ENCODE measurements at places on chromosomes 16 and 17. TPM values are rescaled to one million over a fixed set of nuclear protein-coding genes. Genes with fewer than 3 reads are reported as not detected.

DNA sequence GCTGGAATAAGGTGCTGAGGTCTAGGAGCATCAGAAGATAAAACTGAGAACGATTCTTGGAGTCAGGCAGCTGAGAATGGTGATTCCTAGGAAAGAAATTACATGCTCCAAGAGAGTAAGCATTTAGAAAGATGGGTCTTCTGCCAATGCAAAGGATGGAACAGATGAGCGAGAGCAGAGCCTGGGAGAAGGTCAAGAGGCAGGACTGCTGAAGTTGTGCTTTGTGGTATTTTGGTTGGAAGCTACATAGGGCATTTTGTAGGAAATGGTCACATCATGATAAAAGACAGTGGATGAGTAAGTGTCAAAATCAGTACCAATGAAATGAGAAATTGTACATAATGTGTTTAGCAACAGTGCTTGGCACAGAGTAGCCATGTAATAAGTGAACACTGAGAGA is 1.4 kb upstream of the CRYM start:
- no peak for DNase-seq

- no peak for DNase-seq
Observed at GRCh38 chr16:19415461-19415860, 2.2 kb upstream of the TMC5 start.

DNA sequence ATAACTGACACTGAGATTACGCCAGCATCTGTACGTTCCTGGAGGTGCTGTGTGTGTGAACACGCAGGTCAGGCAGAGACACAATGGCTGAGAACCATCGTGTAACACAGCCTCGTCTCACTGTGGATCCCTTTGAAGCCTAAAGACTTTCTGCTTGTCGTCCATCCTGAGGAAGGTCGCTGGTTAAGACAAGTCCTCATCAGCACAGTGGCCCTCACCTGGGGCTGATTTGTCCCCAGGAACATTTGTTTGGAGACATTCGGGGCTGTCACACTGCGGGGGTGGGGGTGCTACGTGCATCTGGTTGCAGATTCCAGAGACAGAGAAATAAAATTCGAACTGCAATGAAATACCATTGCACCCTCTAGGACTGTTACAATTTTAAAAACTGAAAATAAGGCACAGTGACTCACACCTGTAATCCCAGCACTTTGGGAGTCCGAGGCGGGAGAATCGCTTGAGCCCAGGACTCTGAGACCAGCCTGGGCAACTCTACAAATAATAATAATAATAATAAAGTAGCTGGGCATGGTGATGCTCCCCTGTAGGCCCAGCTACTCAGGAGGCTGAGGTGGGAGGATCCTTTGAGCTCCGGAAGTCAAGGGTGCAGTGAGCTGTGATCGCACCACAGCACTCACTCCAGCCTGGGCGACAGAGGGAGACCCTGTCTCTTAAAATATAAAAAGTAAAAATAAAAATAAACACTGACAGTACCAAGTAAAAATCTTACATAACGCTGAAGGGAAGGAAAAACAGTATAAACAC is 112.0 kb upstream of the METRNL start:
- DNase-seq, result no peak

GRCh38 chr16:48818257-48818656 is 208.3 kb upstream of the N4BP1 start:
- no peak for DNase-seq

DNA sequence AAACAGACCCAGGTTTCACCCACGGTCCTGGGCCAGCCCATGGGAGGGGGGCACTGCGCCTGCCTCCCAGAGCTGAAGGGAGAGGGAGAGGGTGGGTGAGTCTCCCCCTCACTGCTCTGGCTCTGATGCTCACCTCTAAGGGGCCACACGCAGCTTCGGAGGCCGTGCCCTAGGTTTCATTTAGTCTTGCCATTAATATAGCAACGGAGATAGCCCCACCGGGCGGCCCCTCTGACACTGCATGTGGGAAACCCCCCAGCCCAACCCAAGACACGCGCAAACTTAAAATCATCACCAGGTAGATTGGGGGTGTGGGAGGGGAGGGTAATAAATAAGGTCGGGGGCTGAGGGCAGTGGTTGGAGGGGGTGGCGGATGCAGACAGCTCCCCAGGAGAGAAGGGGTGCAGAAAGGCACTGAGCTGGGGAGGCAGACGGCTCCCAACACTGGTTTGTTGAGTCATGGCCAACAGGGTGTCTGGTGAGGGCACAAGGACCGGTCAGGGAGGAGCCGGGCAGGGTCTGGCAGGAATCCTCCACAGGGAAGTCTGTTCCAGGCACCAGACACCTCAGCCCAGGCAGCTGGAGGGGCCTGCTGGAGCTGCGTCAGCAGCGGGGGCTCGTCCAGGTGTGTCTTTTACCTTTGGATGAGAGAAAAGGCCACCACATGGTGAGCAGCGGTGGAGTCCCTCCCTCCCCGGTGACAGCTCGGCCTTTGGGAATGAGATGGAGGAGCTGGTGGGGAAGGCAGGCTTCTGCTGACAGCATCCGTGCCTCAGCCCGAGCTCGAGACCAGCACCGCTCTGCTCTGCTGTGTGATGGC is 32.0 kb upstream of the DOC2B start:
- DNase-seq, result no peak

GRCh38 chr17:45146166-45146565 is 2.1 kb upstream of the HEXIM1 start:
- no peak for DNase-seq

- DNase-seq, result no peak
Observed at GRCh38 chr17:28900986-28901726, 1.7 kb downstream of the DHRS13 start.

DNA sequence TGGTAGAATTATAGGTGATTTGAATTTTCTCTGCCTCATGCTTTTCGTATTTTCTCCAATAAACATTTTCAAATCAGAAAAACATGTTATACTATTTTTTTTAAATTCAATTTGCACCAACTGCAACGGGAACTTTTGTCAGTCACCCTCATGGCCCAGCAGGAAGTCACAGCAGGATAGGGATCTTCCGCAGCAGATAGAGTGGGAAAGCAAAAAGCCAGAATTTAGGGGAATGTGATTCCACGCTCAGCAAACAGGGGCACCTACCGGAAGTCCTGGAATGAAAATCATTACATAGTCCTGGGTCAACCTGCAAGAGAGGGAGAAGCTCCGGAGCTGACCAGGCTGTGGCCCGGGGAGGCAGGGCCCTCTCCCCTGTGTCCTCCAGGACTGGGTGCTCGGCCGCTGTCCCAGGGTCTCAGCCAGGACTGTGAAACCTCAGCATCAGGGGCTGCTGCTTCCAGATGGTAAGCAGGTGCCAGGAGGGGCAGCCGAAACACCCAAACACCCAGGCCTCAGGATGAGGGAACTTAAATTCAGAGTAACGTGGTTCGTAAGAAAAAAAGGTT is 3.9 kb downstream of the SLC47A2 start:
- no peak for DNase-seq

- no peak for DNase-seq
Observed at GRCh38 chr17:73305845-73306836, 5.7 kb downstream of the CDC42EP4 start.

- no peak for DNase-seq
Observed at GRCh38 chr16:87581857-87582215, 20.5 kb upstream of the JPH3 start.

- DNase-seq, result peak; percentile 49
Observed at GRCh38 chr16:89827383-89828198, 684 bp upstream of the SPIRE2 start.

GRCh38 chr17:35791681-35792350 is 3.6 kb downstream of the MMP28 start:
- DNase-seq, result no peak

GRCh38 chr16:2155977-2156848 is 631 bp downstream of the TRAF7 start:
- DNase-seq, result no peak

DNA sequence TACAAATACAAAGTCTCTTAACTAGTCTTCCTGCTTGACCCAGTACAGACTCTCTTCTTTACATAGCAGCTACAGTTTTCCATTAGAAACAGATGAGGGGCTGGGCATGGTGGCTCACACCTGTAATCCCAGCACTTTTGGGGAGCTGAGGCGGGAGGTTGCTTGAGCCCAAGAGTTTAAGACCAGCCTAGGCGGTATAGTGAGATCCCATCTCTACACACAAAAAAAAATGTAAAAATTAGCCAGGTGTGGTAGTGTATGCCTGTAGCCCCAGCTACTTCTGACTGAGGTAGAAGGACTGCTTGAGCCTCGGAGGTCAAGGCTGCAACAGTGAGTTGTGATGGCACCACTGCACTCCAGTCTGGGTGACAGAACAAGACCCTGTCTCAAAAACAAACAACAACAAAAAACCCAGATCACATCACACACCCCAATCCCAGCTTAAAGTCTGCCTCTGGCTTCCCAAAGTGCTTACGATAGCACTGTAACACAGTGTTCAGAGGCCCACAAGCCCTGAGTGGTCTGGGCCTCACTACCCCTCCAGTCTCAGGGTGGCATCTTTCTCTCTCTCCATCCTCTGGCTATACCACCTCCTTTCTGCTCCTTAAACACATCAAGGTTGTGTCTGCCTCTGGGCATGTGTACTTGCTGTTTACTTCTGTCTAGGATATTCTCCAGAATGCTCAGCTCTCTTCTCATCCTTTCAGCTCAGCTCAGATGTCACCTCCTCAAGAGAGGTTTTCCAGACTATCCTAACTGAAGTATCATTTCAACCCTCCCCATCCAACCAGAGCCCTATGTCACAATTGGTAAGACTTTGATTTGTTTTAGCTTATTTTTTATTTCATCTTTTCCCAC is 4.0 kb downstream of the MMD start:
- DNase-seq, result no peak

- no peak for DNase-seq
Observed at GRCh38 chr16:27235938-27236245, 32.6 kb downstream of the KDM8 start.

DNA sequence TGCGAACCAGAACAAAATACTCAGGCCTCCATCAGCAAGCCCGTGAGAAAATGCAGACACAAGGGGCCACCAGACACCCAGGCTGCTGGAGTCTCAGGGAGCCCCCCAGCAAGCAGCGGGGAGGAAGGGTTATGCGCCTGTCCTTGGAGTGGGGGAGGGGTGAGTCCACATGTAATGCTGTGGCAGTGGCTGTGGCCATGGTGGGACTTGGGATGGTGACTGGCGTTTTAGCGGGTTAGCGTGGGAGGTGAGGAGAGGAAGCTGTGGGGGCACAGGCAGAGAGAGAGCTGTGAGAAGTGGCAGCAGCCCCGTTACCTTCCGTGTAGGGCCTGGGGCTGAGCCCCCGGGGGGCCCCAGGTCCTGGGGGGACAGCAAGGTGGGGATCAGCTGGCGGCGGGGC is 58.3 kb downstream of the SRCIN1 start:
- no peak for DNase-seq

DNA sequence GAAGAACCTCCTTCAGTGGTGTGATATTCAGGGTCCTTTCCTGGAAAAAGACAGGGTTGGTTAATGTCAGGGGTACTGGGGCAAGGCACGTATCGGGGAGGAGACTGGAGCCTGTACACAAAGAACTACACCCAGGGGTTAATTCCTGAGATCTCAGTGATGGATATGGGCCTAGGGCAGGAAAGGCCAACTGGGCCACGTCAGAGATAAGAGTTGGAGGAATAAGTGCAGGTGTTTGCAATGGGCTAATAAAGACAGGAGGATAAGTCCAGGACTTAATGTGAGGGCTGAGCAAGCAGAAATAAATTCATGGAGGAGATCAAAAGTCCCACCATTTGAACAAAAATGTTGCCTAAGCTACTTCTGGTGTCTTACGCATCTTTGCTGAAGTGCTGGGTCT is 10.4 kb upstream of the HERPUD1 start:
- DNase-seq, result no peak

DNA sequence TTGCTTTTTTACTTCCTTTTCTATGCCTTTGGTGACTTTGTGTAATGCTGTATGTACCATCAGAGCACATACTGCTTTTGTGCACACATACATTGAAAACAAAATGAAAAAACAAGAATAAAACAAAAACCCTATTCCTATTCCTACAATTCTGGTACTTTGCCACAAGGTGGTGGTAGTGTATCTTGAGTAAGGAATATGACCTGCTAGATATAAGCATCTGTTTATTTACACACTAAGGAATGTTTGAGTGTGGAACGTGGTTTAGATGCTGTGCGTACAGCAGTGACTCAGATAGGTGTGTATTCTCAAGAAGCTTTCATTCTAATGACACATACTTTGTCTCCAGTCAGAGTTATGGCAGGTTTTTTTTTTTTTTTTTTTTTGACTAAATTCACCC is 606.2 kb downstream of the WWOX start:
- DNase-seq, result no peak

DNA sequence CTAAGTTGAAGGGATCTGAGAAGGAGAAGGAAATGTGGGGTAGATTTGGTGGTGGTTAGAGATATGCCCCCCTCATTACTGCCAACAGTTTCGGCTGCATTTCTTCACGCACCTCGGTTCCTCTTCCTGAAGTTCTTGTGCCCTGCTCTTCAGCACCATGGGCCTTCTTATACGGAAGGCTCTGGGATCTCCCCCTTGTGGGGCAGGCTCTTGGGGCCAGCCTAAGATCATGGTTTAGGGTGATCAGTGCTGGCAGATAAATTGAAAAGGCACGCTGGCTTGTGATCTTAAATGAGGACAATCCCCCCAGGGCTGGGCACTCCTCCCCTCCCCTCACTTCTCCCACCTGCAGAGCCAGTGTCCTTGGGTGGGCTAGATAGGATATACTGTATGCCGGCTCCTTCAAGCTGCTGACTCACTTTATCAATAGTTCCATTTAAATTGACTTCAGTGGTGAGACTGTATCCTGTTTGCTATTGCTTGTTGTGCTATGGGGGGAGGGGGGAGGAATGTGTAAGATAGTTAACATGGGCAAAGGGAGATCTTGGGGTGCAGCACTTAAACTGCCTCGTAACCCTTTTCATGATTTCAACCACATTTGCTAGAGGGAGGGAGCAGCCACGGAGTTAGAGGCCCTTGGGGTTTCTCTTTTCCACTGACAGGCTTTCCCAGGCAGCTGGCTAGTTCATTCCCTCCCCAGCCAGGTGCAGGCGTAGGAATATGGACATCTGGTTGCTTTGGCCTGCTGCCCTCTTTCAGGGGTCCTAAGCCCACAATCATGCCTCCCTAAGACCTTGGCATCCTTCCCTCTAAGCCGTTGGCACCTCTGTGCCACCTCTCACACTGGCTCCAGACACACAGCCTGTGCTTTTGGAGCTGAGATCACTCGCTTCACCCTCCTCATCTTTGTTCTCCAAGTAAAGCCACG is 28.3 kb downstream of the STH start:
- DNase-seq, result no peak

- no peak for DNase-seq
Observed at GRCh38 chr17:49437696-49438435, 23.2 kb upstream of the PHB1 start.

- DNase-seq, result peak; percentile 82
Observed at GRCh38 chr17:10117581-10118001, 80.8 kb downstream of the GAS7 start.

GRCh38 chr16:2490190-2491105 is 15.5 kb downstream of the TBC1D24 start:
- no peak for DNase-seq

- DNase-seq, result no peak
Observed at GRCh38 chr17:57447357-57447989, 191.2 kb downstream of the MSI2 start.

The ADAP2 gene
- total RNA-seq, result 9.3 TPM

The KRTAP2-3 gene
- total RNA-seq, result not detected

The GRB7 gene
- 2.1 TPM for total RNA-seq

The CPNE7 gene
- total RNA-seq, result 17.8 TPM

The CLEC18B gene
- 7.7 TPM for total RNA-seq

The NEUROD2 gene
- total RNA-seq, result 24.9 TPM

The CSH1 gene
- not detected for total RNA-seq

The ABCA6 gene
- total RNA-seq, result 45.8 TPM

The METTL26 gene
- total RNA-seq, result 97.7 TPM

The TNFRSF17 gene
- not detected for total RNA-seq

The NOG gene
- 2.9 TPM for total RNA-seq

The FLYWCH2 gene
- total RNA-seq, result 35.8 TPM

The TCAP gene
- 2.6 TPM for total RNA-seq

The SPATA22 gene
- 4.7 TPM for total RNA-seq

Measured in dorsolateral prefrontal cortex (tissue), 122 donors.